ENCODE measurements at places on chromosomes 13 and 19.
A peak's percentile ranks its signal among the peaks of the same experiment; 100 is the strongest.

DNA sequence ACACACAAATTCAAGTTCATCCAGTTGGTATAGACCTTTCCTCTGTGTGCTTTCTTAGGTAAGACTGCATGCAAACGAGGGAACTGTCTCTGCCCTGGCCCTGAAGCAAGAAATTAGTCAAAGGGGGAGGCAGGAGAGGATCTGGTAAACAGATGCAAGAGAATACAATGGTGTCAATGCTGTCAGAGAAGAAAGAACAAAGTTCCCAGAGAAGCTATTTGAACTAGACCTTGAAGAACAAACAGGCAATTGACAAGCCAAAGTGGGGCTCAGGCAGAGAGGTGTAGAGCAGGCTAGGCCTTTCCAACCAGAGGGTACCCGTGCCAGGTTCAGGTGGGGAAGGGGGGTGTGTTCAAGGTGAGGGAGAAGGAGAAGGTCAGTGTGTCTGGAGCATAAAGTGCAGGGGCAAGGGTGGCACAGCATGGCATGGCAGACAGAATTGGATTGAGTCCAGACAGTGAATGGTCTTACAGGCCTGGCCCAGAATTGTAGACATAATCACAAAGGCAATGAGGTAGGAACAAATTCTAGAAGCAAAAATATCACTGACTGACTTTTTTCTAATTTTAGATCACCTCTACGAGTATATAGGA, 95.0 kb upstream of the STARD13 start:
- DNase-seq: no peak

GRCh38 chr13:99299256-99299919, 7.8 kb downstream of the GPR183 start:
- DNase-seq: no peak

DNA sequence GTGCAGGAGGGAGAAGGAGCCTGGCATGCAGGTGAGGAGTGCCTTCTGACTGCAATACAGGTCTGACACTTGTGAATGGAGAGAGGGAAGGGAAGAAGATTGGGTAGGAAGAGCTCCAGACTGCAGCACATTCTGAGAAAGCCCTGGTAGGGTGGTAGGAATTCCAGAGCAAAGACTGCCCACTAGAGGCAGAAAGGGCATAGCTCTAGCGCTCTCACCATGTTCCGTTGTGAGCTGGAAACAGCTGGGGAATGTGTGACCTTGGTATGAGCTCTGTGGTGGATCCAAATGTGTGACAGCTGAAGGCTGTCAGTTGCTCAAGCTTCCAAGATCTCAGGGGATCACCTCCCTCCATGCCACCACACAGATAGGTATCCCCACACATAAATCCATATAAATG, 2.9 kb upstream of the MTUS2 start:
- DNase-seq: no peak

GRCh38 chr19:30222428-30222873, 149.7 kb upstream of the ZNF536 start:
- peak; percentile 74 for DNase-seq

DNA sequence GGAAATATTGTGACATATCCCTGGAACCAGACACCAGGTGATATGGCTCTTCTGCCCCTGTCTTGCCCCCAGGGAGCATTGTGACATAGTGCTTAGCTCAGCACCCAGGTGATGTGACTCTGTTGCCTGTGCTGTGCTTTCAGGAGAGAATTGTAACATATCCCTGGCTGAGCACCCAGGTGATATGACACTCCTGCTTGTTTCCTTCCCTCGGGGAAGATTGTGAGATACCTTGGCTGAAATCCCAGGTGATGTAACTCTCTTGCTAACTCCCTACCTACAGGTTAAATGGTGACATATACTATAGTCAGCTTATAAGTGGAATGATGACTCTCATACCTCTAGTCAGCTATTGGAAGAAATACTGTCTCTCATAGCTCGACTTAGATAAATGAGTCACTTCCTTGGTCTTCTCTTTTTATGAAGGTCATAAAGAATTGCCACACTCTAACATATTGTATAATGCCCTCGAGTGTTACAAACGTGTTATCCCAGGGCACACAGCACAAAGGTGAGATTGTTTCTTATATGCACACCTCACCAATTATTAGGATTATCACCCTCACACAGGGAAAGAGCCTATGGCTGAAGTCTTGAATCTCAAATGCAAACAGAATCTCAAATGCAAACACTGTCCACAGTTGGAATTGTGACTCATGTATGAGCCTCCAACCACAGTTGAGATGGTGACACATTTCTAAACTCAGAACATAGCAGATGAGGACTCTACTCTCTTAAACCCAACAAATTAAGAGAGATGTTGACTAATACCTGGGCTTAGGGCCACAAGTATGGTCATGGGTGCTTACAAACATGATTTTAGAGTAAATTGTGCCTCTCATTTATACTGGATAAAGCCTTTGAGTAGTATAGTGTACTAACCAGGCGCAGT, 32.7 kb upstream of the ZNF254 start:
- DNase-seq: no peak

DNA sequence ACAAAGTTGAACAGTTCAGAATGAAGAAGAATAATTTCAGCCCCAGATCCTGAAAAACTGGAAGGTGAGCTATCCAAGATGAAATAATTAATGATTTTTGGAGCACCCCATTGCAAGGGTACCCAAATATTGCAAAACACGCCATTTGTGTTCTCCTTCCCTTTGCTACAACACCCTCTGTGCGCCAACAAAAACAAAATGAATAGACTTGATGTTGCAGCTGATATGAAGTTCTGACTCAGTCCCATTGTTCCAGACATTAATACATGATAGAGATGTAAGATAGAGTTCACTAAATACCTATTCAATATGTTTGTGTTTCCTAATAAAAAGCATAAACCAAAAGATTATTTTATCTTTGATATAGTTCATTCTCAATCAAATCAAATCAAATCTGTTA, 287.5 kb upstream of the SOX21 start:
- no peak for DNase-seq

DNA sequence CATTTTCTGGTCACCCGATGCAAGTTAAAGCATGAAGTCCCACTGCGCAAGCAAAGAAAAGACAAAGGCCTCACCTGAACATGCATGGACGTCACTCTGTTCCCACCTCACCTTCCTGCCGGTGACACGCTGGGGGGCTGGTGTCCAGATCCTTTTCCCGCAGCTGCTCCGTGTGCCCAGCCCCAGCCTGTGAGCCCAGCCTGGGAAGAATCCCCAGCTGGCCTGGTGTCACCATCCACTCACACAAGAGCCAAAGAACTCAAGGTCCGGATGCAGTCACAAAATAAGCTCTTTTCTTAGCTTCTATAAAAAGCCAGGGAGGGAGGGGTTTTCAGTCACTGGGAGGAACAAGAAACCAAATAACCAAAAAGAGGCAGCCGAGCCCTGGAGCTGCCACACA, 249.9 kb downstream of the COL4A1 start:
- no peak for DNase-seq

GRCh38 chr19:22622901-22623840, 11.0 kb upstream of the ZNF492 start:
- no peak for DNase-seq

DNA sequence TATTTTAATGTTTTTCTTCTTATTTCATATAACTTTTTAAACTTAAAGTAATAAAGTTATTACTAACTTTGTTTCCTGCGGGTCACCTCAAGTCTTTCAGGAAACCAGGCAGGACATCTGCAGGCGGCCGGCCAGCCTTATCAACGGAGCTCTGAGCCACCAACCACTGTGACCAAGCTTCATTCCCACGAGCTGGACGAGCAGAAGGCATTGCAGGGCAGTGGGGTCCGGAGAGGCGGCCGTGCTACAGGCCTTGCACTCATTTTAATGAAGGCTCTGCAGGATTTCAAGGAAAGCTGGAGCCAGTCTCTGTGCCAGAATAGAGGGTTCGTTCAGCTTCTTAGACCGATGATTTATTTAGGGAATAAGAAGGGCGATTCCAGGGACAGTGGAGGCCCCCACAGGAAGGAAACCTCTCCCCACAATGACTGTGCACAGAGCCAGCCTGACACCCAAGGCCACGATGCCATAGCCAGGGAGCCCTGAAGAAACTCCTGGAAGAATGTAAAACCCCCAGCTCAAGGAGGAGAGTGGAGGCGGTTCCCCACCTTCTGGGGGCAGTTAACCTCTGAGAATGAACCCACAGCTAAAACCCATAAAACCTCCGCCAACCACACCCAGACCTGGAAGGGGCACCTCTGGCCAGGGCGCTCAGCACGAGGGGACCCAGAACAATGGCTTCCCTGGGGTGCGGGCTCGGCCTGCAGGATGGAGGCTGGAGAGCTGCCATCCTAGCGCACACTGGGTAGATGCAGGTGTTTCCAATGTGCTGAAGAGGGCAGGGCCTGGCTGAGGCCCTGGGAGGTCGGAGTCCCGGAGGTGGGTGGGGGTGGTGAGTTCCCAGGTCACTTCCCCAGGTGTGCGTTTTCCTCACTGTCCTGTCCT, 75.0 kb downstream of the RASA3 start:
- no peak for DNase-seq

DNA sequence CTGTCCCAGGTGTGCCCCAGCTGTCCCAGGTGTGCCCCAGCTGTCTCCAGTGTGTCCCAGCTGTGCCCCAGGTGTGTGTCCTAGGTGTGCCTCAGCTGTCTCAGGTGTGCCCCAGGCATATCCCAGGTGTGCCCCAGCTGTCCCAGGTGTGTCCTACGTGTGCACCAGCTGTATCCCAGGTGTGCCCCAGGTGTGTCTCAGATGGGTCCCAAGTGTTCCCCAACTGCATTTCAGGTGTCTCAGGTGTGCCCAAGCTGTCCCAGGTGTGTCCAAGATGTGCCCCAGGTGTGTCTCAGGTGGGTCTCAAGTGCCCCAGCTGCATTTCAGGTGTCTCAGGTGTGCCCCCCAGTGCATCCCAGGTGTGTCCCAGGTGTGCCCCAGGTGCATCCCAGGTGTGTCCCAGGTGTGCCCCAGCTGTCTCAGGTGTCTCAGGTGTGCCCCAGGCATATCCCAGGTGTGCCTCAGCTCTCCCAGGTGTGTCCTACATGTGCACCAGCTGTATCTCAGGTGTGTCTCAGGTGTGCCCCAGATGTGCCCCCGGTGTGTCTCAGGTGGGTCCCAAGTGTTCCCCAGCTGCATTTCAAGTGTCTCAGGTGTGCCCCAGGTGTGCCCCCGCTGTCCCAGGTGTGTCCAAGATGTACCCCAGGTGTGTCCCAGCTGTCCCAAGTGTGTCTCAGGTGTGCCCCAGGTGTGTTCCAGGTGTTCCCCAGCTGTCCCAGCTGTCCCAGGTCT, 1.3 kb upstream of the GRK1 start:
- no peak for DNase-seq

- no peak for DNase-seq
Measured at GRCh38 chr13:69124996-69125395, 982.6 kb upstream of the ATXN8OS start.

- no peak for DNase-seq
Measured at GRCh38 chr13:39129213-39129612, 91.0 kb downstream of the NHLRC3 start.

DNA sequence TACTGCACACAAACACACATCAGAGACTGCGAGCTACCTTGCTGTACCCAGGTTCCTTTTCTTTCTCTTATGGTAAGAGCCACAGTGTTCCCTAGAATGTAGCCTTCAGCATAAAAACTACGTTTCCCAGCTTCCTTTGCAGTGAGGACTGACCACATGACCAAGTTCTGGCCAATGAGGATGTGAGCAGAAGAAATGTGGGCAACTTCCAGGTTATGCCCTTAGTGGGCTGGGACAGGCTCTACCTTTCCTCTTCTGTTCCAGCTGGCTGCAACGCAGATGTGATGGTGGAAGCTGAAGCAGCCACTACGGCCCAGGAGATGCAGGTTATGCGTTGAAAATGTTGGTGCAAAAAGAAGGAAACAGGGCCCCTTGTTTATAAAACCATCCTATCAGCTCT, 27.5 kb downstream of the VRK3 start:
- peak; percentile 64 for DNase-seq

DNA sequence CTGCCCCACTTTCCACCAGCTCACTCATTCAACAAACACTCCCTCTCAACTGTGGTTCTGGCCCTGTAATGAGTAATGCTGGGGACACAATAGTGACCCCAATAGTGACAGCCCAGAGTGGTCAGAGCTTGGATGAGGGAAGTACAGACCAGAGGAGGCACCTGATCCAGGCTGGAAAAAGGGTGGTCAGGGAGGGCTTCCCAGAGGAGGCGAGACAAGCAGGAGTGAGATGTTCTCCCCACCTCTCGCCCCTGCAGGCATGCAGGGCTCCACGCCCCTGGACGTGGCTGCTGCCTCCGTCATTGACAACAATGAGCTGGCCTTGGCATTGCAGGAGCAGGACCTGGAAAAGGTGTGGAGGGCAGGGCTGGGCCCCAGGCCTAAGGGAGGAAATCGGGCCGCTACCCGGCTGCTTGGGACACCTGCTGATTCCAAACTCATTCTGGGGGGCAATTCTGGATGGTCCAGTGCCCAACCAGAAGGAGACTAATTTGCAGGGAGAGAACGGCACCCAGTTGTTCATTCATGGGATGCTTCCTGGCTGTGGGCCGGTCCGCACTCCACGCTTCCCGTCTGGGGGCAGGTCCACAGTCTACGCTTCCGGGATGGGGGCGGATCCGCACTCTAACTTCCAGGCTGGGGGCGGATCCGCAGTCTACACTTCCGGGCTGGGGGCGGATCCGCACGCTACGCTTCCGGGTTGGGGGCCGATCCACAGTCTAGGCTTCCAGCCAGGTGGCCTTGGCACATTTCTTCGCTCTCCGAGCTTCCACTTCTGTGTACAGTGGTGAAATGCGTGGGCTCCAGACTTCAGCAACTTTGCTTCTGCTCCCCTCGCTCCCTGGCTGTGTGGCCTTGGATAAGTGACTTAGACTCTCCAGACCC, 63.4 kb downstream of the RYR1 start:
- no peak for DNase-seq

- no peak for DNase-seq
Measured at GRCh38 chr19:2584002-2584401, 108.1 kb downstream of the GADD45B start.

DNA sequence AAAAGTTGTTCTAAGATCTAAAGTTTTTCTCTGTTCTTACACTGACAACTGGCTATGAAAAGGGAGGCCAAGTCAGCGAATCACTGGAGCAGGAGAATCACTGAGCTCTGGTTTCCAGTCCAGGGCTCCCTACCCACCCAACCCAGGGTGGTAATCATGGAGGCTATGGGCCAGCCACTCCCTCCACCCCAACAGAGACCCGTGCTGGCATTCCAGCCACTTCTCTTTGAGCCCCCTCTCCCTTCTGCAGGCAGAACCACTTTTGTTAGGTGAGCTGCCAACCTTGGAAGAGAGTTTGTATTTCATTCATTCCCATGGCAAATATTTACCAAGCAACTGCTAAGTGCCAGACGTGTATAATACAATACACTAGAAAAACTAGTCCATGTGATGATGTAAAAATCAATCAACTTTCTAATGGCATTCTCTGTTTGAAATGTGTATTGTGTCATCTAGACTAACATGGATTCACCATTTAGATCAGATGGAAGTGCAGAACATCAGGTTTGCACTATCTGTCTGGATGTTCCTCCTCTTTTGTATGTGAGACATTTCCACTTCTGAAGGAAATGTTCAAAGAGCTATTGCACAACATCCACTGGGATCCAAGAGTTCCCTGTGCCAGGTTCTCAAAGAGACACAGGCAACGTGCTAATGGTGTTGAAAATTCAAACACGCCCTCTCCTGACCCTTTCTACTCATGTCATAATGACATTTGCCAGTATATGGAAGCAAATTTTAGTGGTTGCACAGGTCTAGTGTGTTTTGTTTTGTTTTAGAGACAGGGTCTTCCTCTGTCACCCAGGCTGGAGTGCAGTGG, 5.3 kb downstream of the MLNR start:
- DNase-seq: no peak

GRCh38 chr13:90118467-90119071, 1228.9 kb upstream of the MIR17HG start:
- no peak for DNase-seq

All from GM13977 (cell line).